Right renal cortex interstitium (tissue), 3 donors: ENCODE measurements at places on chromosomes 13 and 19.

DNA sequence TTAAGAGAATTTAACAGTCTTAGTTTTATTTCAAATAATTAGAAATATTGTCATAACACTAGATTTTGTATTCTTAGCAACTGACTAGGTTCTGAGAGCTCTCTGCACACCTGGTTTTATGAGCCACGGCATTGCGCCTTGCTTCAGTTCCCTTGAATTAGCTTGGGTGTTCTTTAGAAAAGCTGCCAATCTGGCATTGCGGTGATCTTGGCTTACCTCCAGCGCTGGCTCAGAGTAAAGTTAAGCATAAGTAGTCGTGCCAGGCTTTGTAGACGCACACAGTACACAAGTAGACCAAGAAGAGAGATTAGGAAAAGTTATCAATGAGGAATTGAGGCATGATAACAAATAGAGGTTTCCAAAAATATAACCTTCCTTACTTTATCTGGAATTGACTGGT lies 45.7 kb downstream of the TPP2 start:
- peak; percentile 27 for DNase-seq

DNA sequence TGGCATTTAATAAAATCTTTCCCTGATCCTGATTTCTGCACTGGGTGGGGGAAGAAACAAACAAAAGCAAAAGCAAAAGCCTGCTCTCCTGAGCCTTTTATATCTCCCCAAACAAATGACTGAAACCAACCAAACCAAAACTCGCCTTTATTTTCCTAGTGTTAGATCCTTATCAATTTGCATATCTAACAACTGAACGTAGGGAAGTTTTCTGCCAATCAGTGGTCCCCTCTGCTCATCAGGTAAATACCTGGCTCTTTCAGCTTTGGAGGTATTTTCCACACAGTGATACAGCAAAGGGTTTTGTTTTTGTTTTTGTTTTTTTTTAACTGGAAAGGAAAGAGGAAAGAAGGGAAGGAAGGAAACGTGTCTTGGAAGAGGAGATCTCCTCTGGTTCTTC lies 3.3 kb downstream of the AMER2 start:
- DNase-seq: no peak

GRCh38 chr13:40590112-40590862 lies 76.2 kb downstream of the FOXO1 start:
- DNase-seq: no peak

GRCh38 chr19:3125900-3126524 lies 9.8 kb upstream of the GNA15 start:
- DNase-seq: no peak

GRCh38 chr13:98798849-98799645 lies 46.6 kb upstream of the SLC15A1 start:
- no peak for DNase-seq

DNA sequence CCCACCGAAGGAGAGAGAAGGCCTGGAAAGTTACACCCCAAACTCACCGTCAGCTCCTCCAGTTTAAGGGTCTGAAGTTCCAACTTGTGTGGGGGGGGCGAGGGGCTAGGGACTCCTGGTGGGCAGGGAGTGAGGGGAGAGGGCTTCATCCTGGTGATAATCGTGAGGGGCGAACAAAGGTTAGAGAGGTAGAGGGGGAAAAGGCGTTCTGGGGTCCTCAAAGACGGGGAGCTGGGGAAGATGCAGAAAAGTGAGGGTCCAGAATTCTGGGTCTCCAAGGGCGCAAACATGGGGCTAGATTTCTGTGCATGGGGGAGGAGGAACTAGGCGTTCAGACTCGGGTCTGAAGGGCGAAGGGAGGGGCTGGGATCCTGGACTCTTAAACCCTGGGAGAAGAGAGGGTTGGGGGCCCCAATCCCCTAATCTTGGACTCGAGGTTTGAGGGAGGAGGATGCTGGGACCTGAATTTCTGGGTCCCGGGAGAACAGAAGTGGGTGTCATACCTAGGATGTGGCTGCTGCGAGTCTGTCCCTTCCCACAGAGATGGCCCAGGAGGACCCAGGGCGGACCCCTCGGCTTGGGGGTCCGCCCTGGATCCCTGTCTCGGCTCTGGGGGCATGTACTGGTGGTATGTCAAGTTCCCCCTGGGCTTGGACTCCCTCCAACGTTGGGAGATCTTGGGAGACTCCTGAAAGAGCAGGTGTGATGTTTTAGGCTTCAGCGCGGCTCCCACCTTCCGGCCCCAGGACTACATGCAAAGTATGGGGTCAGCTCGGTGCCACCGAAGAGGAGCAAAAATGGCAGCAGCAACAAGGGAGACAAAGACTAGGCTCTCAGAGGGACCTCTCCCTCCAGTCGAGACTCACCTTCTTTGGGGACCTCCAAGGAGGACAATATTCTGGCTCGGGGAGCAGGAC lies 4.5 kb downstream of the MAMSTR start:
- DNase-seq: no peak

GRCh38 chr13:74794147-74794546 lies 659.9 kb upstream of the KLF12 start:
- DNase-seq: no peak

- DNase-seq: no peak
These were observed 25.1 kb downstream of the BICRA start for GRCh38 chr19:47633996-47634395.

DNA sequence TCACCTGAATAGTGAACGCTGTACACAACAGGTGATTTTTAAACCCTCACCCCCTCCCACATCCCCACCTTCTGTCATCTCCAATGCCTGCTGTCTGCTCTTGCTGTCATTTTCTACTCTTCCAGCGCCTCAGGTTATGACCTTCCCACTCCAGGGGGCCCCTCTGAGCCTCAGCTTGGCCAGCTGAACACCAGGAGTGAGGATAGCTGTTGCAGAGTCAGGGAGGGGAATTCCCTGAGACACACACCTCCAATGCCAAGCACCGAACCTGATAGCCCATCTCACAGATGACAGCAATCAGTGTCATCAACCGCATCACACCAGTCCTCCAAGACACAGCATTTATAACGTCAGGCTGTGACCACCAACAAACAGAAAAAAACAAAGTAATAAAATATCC lies 193.5 kb downstream of the ZNF536 start:
- no peak for DNase-seq

DNA sequence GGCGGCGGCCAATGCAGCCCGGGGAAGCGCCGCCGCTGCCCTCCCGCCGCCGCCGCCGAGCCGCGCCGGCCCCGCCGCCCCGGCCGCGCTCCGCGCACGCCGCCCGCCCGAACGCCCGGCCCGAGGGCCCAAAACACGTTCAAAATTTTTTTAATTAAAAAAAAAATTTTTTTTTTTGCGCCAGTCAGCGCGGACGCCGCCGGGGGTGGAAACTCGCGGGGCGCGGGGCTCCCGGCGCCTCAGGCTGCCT lies 468 bp downstream of the HMGB1 start:
- no peak for DNase-seq

DNA sequence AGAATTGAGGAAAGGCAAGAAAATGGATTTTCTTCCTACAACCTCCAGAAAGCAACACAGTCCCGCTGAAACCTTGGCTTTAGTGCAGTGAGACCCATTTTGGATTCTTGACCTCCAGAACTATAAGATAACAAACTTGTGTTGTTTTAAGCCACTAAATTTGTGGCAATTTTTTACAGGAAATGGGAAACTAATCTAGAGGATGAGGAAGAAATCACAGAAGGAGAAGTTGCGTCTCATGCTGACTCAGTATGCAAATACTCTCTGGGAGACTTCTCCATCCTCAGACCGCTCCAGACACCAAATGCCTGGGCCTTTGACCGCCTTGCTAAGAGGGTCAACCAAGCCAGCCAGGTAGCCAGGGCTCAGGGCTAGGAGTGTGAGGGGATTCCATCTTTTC lies 13.1 kb upstream of the CEACAM16 start:
- DNase-seq: no peak

- no peak for DNase-seq
These were observed 6.8 kb upstream of the GRIN3B start for GRCh38 chr19:993361-993830.

GRCh38 chr13:60162096-60162495 lies 1.6 kb downstream of the DIAPH3 start:
- DNase-seq: no peak

- DNase-seq: no peak
These were observed 271.6 kb downstream of the SPRY2 start for GRCh38 chr13:80069374-80069773.

DNA sequence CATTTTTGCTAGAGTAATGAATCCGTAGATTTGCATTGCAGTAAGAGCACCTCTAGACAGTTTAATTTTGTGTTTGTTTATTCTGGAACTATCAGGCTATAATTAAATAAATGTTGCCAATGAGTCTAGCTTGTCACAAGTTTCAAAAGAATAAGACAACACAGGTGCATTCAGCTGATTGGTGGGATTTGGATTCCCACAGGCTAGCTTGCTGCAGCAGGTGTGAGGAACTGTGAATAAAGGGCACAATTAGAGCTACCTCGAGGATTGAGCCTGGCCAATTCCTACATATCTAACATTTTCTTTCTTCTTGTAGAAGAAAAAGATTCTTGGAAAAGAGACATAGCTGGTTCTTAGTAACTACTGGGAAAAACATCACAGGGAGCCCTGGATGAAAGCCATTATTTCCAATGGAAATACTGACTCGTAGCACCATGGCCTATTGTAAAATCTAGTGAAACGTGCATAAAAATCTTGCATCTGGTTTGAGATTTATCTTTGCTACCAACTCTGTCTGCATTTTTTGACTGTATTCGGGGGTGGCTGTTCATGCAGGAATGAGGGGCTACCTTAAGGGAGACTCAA lies 360.9 kb downstream of the FGF9 start:
- DNase-seq: no peak

GRCh38 chr13:109408591-109409382 lies 377.6 kb downstream of the IRS2 start:
- no peak for DNase-seq

GRCh38 chr13:39603424-39603947 lies 493 bp upstream of the LHFPL6 start:
- no peak for DNase-seq

DNA sequence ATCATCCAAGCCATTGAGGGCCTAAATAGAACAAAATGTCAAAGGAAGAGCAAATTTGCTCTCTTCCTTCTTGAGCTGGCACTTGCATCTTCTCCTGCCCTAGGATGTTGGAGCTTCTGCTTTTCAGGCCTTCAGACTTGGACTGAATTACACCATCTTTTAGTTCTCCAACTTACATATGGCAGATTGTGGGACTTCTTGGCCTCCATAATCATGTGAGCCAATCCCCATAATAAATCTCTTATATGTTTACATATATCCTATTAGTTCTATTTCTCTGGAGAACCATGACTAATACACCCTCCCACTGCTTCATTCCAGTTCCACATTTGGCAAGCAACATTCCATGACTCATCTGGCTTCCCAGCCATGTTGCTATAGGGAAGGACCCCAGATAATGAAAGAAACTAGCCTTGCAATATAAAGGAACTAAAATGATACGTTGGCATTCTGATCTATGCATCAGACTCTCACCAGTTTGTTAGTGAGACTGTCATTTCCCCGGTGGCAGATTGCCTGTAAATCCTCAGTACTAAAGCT lies 11.0 kb upstream of the ACOD1 start:
- no peak for DNase-seq

- DNase-seq: no peak
These were observed 28.3 kb downstream of the PIP5K1C start for GRCh38 chr19:3671680-3672574.

- DNase-seq: no peak
These were observed 8.1 kb downstream of the ERFL start for GRCh38 chr19:41919948-41920712.

GRCh38 chr13:113598081-113598410 lies 13.5 kb downstream of the TFDP1 start:
- DNase-seq: no peak

DNA sequence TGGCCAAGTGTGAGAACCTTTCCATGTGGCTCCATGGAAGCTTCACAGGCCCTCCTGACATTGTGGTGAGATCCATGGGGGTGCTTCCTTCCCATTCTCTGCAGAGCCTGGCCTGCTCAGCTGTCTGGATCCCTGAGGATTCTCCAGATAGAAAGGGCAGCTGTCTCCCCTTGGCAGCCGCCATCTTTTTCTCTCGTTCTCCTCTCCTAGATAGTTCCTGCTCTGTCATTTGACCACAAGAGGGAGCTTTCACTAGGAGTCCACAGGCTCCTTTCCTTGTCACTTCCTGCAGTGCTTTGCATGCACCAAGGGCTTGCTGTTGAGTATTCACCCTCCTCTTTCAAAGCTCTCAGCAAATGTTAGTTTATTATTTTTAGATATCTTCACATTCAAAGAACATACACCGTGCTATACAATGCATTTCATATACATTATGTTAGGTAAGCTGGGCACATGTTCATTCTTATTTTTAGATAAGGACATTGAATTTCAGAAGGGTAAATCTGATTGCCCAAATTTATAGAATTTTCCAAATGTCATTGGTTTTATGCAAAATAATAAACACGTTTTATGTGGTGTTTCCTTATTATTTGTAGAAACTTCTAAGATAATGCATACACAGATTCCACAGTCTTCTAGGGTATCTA lies 133.2 kb downstream of the FRY start:
- DNase-seq: no peak
